ENCODE measurements at places on chromosomes 16 and 17. TPM values are rescaled to one million over a fixed set of nuclear protein-coding genes. Genes with fewer than 3 reads are reported as not detected.

PRRT2 gene
- total RNA-seq: 33.4 TPM

KRT24 gene
- not detected for total RNA-seq

NPIPA7 gene
- total RNA-seq: 11.3 TPM

TBC1D3 gene
- total RNA-seq: not detected

CACNG1 gene
- total RNA-seq: 0.46 TPM

EVI2B gene
- total RNA-seq: 3.0 TPM

SCNN1B gene
- 1.0 TPM for total RNA-seq

ITGB3 gene
- total RNA-seq: 7.7 TPM

CLDN7 gene
- total RNA-seq: 9.6 TPM

OR1A1 gene
- not detected for total RNA-seq

NPIPB13 gene
- 7.4 TPM for total RNA-seq

SEPTIN12 gene
- not detected for total RNA-seq

COX10 gene
- total RNA-seq: 7.5 TPM

CCDC92B gene
- 0.11 TPM for total RNA-seq

ABCA9 gene
- 30.8 TPM for total RNA-seq

- DNase-seq: peak; percentile 85
- H3K4me3 ChIP-seq: peak within 1 kb of the TSS; percentile 80
- peaks cover 2% of the 10 kb centered on the region for H3K4me1 ChIP-seq
- peak within 1 kb of the TSS; percentile 84 for H3K27ac ChIP-seq
- no peaks in the 10 kb centered on the region for H3K27me3 ChIP-seq
- H3K36me3 ChIP-seq: no peaks in the 10 kb centered on the region
Measured at GRCh38 chr17:42773290-42774035, at the start of gene VPS25. Gene VPS25 (plus strand): TSS chr17:42773449. CDS start chr17:42773476, 27 bp downstream.

GRCh38 chr16:58862334-58863021 lies 128.4 kb upstream of the GOT2 start:
- H3K4me1 ChIP-seq: no peaks in the 10 kb centered on the region
- no peak overlapping the region for H3K4me3 ChIP-seq
- no peak for DNase-seq
- H3K27me3 ChIP-seq: no peaks in the 10 kb centered on the region

- no peak overlapping the region for H3K27ac ChIP-seq
- peaks cover 2% of the 10 kb centered on the region for H3K4me1 ChIP-seq
- no peak overlapping the region for H3K4me3 ChIP-seq
- DNase-seq: no peak
- H3K27me3 ChIP-seq: no peaks in the 10 kb centered on the region
Measured at GRCh38 chr17:28839221-28839620, 3.4 kb downstream of the FAM222B start.

DNA sequence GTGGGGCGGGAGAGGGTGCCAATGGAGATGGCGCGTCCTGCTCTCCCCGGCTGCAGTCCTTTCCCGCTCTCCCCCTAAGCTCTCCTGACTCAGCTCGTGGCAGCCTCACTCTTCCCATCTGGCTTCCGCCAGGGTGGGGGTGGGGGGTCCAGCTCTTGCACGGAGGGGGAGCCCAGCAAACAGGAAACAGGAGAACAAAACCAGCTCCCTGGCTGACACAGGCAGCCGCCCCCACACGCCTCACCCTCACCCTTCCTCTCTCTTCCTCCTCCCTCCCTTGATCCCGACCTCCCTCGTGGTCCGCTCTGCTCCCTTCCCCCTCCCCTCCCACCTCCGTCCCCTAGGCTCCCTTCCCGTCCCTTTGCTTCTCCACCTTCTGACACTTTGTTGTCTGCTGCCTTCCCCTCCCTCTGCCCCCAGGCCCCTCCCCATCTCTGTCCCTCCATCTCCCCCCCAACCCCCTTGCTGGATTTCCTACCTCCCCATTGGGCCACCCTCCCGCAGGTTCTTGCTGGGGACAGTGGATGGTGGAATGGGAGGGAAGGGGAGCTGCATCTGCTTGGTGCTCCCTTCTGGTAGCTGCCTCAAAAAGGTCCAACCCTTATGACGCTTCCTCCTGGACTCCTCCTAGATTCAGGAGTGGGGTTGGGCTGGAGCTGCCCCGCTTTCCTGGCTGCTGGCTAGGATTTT lies 23.7 kb downstream of the ARHGAP23 start:
- no peaks in the 10 kb centered on the region for H3K36me3 ChIP-seq
- no peaks in the 10 kb centered on the region for H3K27me3 ChIP-seq
- H3K4me1 ChIP-seq: peaks cover 19% of the 10 kb centered on the region
- H3K27ac ChIP-seq: no peak overlapping the region
- no peak overlapping the region for H3K4me3 ChIP-seq

- H3K4me3 ChIP-seq: no peak overlapping the region
- H3K27ac ChIP-seq: no peak overlapping the region
- H3K4me1 ChIP-seq: no peaks in the 10 kb centered on the region
- no peaks in the 10 kb centered on the region for H3K27me3 ChIP-seq
Measured at GRCh38 chr16:82368041-82368440, 198.0 kb upstream of the MPHOSPH6 start.

DNA sequence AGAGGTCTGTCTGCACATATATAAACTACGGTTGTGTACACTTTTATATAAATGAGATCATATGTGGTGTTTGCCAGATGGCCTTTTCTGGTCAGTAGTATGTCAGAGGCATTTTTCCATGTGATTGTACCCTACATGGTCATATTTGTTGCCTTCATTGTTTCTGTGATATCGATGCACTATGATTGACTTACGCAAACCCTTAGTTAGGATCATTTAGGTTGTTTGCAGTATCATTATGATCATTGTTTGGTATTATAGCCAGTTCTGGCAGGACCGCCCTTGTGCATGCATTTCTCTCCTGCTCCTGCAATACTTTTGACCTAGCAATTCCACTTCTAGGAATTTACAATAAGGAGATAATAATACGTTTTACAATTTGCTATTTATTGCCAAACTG lies 169.1 kb downstream of the MSI2 start:
- no peak overlapping the region for H3K27ac ChIP-seq
- no peaks in the 10 kb centered on the region for H3K27me3 ChIP-seq
- no peak overlapping the region for H3K4me3 ChIP-seq
- H3K4me1 ChIP-seq: peaks cover 6% of the 10 kb centered on the region
- no peaks in the 10 kb centered on the region for H3K36me3 ChIP-seq
- no peak for DNase-seq

- H3K4me3 ChIP-seq: no peak overlapping the region
- no peaks in the 10 kb centered on the region for H3K27me3 ChIP-seq
Measured at GRCh38 chr17:72977771-72978417, 114.6 kb downstream of the SLC39A11 start.

DNA sequence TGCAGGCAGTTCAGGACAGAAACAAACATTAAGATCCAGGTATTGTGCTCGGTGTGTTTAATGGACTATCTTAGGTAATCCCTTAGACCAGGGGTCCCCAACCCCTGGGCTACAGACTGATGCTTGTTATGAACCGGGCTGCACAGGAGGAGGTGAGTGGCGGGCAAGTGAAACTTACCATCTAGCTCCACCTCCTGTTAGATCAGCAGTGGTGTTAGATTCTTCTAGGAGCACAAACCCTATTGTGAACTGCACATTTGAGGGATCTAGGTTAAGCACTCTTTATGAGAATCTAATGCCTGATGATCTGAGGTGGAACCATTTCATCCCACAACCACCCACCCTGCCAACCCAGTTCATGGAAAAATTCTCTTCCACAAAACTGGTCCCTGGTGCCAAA lies 37.8 kb upstream of the ASIC2 start:
- no peak overlapping the region for H3K27ac ChIP-seq
- no peak for DNase-seq
- H3K4me3 ChIP-seq: no peak overlapping the region
- no peaks in the 10 kb centered on the region for H3K36me3 ChIP-seq
- no peaks in the 10 kb centered on the region for H3K27me3 ChIP-seq

- H3K36me3 ChIP-seq: no peaks in the 10 kb centered on the region
- H3K4me1 ChIP-seq: peaks cover 43% of the 10 kb centered on the region
- no peak for DNase-seq
- H3K4me3 ChIP-seq: no peak overlapping the region
- H3K27ac ChIP-seq: no peak overlapping the region
Measured at GRCh38 chr16:67462279-67462655, 18.7 kb downstream of the ATP6V0D1 start.

GRCh38 chr16:58018803-58019202 lies 6.8 kb upstream of the MMP15 start:
- no peaks in the 10 kb centered on the region for H3K36me3 ChIP-seq
- no peak for DNase-seq
- no peak overlapping the region for H3K4me3 ChIP-seq
- no peaks in the 10 kb centered on the region for H3K27me3 ChIP-seq
- H3K27ac ChIP-seq: no peak overlapping the region

DNA sequence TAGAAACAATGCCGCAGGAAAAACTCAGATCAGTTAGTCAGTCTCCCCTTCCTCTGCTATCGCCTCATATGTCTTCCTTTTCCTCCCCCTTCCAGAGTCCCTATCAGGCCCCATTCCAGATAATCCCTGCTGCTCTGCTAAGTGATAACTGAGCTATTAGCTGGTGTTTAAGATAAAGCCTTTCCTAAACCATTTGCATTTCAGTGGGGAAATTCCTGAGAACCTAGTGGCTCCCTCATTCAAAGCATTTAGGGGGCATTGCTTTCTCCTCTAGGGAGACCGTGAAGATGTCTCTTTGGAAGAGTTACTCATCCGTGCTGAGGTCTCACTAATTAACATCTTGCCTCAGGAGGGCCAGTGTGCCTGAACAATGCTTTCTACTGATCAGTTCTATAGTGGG lies 401.6 kb downstream of the NPIPA7 start:
- no peak overlapping the region for H3K4me3 ChIP-seq
- H3K36me3 ChIP-seq: no peaks in the 10 kb centered on the region
- no peak for DNase-seq
- H3K4me1 ChIP-seq: no peaks in the 10 kb centered on the region
- H3K27me3 ChIP-seq: no peaks in the 10 kb centered on the region
- H3K27ac ChIP-seq: no peak overlapping the region

DNA sequence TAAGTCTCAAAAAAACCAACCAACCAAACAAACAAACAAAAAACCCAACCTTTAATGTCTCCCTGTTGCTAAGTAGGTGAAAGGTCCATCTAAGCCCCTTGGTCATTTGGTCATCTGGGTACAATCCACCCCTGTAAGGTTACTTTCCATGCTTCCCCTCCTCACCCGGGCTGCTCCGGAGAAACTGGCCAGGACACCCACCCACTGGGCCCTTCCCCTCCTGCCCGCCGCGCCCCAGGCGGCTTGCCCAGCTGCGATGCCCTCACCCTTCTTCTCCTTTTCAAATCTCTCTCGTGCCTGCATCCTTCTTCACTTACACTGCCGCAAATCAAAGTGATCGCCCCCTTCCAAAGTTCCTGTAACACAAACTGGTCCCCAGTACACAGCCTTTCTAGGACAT lies 2.0 kb downstream of the NTAN1 start:
- no peak overlapping the region for H3K4me3 ChIP-seq
- no peaks in the 10 kb centered on the region for H3K36me3 ChIP-seq
- H3K4me1 ChIP-seq: peaks cover 1% of the 10 kb centered on the region
- no peak for DNase-seq

- no peaks in the 10 kb centered on the region for H3K4me1 ChIP-seq
- no peak overlapping the region for H3K4me3 ChIP-seq
- H3K36me3 ChIP-seq: no peaks in the 10 kb centered on the region
- H3K27ac ChIP-seq: no peak overlapping the region
- no peak for DNase-seq
- no peaks in the 10 kb centered on the region for H3K27me3 ChIP-seq
Measured at GRCh38 chr16:15576960-15577958, 65.7 kb downstream of the MARF1 start.

GRCh38 chr17:3730881-3731429 lies 7.3 kb downstream of the HASPIN start:
- H3K36me3 ChIP-seq: no peaks in the 10 kb centered on the region
- DNase-seq: no peak
- H3K27me3 ChIP-seq: no peaks in the 10 kb centered on the region
- H3K4me3 ChIP-seq: no peak overlapping the region
- H3K27ac ChIP-seq: no peak overlapping the region

GRCh38 chr17:45129426-45129939 lies 2.8 kb downstream of the PLCD3 start:
- peaks cover 24% of the 10 kb centered on the region for H3K4me1 ChIP-seq
- DNase-seq: peak; percentile 55
- no peak overlapping the region for H3K27ac ChIP-seq
- H3K27me3 ChIP-seq: no peaks in the 10 kb centered on the region

GRCh38 chr17:46011711-46012505 lies 12.9 kb downstream of the STH start:
- no peaks in the 10 kb centered on the region for H3K27me3 ChIP-seq
- no peak for DNase-seq
- no peak overlapping the region for H3K4me3 ChIP-seq
- H3K27ac ChIP-seq: no peak overlapping the region

GRCh38 chr17:7186241-7186640 lies 7.1 kb upstream of the ASGR1 start:
- no peaks in the 10 kb centered on the region for H3K36me3 ChIP-seq
- no peak for DNase-seq
- no peak overlapping the region for H3K27ac ChIP-seq
- no peak overlapping the region for H3K4me3 ChIP-seq
- H3K27me3 ChIP-seq: no peaks in the 10 kb centered on the region
- no peaks in the 10 kb centered on the region for H3K4me1 ChIP-seq

DNA sequence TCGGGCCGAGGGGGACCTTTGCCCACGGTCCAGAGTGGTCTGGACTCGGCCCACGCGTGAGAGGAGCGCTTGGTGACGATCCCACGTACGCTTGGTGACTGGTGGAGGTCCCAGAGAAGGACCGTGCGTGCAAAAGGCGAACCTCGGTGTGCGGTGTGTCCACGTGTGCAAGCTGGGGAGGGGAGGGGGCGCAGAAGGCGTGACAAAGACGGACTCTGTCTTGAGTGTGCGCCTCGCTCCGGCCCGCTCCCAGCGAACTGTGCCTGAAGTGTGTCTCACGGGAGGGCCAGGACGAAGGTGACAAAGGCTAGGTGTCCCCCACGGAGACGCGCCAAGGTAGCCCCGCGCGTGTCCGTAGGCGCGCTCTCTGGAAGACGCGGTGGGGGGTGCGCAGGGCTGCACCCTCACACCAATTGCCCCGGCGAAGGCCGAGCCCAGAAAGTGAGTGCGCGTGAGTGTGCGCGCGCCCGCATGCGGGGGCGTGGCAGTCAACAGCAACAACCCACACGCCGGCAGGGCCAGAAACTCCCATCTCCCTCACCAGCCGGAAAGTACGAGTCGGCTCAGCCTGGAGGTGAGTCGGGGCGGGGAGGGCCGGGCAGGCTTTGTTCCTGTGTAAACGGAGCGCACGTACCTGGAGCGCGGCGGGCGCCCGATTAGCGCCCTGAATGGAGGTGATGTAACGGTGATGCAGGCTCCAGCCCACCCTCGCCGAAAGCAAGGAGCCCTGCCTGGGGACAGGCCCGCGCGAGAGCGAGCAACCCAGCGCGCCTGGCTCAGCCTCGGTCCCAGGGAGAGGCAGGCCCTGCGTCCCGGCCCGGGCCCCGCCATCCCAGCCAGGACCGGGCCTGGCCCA lies at the start of gene GPRC5C:
GPRC5C (plus strand) TSS at position 521 of the 856 bp plus-strand sequence. CDS start 7,689 bp downstream, outside the sequence.
- peak within 1 kb of the TSS; percentile 52 for H3K4me3 ChIP-seq
- DNase-seq: peak; percentile 94
- no peaks in the 10 kb centered on the region for H3K36me3 ChIP-seq
- no peaks in the 10 kb centered on the region for H3K27me3 ChIP-seq

- H3K27me3 ChIP-seq: no peaks in the 10 kb centered on the region
- H3K36me3 ChIP-seq: no peaks in the 10 kb centered on the region
- H3K4me1 ChIP-seq: peaks cover 9% of the 10 kb centered on the region
- H3K27ac ChIP-seq: no peak overlapping the region
Measured at GRCh38 chr16:81562926-81563325, 118.3 kb downstream of the CMIP start.
